ENCODE measurements at places on chromosomes 1 and 21.

DNA sequence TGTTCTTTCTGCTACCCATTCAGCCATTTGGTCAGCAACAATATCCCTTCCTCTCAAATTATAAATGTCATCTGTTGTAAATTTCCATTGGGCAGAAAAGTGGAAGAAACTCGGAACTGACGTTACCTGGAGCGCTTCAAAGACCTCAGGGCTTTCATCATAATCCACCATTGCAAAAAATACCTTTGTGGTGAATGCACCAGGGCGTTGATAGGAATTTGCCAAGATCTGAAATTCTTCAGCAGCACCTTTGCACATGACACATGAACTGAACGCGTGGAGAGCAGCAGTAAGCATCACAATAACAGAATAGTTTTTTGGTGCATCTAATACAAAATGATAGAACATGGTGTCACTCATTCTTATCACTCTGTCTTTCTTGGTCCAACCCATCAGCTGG is 3.1 kb upstream of the TEKT2 start:
- no peak for DNase-seq

- DNase-seq: no peak
Observed at GRCh38 chr1:50959303-50959912, 659 bp downstream of the FAF1 start.

GRCh38 chr1:14672005-14672404 is 73.5 kb downstream of the KAZN start:
- no peak for DNase-seq

- DNase-seq: no peak
Observed at GRCh38 chr1:96416701-96417444, 304.7 kb upstream of the PTBP2 start.

DNA sequence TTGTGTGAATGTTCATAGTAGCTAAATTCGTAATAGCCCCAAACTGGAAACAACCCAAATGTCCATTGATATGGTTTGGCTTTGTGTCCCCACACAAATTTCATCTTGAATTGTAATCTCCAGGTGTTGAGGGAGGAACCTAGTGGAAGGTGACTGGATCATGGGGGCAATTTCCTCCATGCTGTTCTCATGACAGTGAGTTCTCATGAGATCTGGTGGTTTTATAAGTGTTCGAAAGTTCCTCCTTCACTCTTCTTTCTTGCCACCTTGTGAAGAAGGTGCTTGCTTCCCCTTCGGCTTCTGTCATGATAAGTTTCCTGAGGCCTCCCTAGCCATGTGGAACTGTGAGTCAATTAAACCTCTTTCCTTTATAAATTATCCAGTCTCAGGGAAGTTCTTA is 11.3 kb downstream of the UBE2G2 start:
- DNase-seq: no peak

- DNase-seq: no peak
Observed at GRCh38 chr1:6081901-6082300, 36.2 kb downstream of the KCNAB2 start.

DNA sequence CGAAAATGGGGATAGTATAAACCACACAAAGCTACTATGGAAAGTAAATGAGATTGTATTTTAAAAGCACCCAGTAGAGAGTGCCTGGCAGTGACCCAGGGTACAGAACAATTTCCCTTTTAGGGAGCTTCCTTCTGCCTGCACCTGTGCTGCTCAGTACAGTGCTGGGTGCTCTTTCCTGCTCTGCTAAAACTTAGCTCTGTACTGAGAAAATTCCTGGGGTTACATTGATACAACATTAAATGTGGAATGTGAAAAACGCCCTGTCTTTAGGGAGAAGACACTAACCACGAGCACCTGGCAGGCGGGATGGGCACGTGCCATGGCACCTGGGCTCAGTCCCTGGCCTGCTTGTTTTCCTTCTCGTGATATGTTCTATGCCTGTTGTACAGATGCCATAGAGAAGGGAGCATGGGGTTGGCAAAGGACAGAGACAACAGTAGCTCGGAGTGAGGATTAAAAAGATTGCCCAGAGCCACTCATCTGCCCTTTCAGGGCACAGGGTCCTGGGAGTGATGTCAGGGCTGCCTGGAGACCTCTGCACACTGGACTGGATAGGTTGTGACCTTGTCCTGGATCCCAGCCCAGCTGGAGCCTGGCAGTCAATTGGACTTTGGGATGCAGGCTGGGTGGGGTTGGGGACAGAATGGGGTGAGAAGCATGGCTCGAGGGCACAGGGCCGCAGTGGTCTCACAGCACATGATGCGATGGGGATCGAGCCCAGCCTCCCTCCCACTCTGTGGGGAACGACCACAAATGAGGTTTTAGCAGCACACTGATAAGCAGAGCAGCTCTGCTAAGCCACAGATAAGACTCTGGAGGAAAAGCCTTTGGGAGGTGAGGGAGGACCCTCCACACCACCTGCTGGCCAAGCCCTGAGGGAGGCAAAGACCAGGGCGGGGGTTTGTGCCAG is 4.2 kb downstream of the SPATA46 start:
- DNase-seq: no peak

GRCh38 chr1:160432371-160432786 is 32.0 kb downstream of the VANGL2 start:
- DNase-seq: no peak

DNA sequence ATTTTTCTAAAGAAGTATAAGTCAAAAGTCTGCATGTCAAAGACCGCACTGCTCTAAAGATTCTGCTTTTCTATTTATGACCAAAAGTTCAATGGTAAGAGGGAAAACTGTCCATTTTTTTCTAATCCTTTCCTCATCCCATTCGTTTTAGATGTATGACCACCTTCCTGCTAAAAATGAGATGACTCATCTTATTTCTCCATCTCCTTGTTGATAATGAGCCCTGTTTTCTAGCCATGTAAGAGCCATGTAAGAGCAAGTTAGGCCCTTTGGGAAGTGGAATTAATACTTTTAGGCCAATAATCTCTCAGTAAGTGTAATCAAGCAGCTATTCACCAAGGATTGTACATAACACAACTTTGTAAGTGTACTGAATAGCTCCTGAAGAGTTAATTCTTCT is 475.6 kb upstream of the B3GALT2 start:
- DNase-seq: no peak

GRCh38 chr1:96424877-96425276 is 296.7 kb upstream of the PTBP2 start:
- DNase-seq: no peak

- peak; percentile 17 for DNase-seq
Observed at GRCh38 chr1:238252033-238252802, 361.5 kb upstream of the ZP4 start.

- no peak for DNase-seq
Observed at GRCh38 chr1:101588677-101589076, 351.9 kb downstream of the S1PR1 start.

GRCh38 chr1:57620605-57621004 is 196.7 kb upstream of the DAB1 start:
- no peak for DNase-seq

DNA sequence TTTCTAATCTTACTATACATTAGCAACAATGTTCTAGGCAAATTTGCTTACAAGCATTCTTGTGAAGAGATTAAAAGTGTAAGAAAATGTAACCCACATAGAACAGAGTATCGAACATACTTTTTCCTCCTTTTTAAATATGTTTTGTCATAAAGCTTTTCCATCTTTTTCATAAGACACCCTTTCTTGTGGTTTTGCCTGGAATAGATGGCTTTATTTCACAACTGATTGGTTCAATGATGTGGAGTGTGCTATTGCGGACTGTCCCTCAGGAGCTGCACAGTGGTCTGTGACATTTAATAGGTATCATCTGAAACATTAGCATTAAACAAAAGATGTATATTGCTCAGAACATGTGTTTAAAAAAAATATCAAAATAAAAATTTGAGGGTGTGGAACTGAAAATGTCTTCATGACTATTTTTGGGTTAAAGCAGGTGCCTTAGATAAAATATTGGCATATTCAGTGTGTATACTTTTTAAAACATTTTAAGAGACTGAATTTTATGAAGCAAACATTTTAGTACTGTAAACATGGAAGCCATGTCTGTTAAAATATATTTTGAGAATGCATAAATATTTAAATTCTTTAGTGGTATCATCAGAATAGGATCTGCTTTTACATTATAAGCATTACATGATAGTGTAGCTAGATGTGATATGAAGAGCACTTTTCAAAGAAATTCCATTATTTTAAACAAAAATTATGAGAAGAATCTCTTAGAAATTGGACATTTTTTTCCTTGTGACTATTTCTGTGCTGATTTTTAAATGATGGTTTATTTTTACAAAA is 48.3 kb upstream of the C1orf146 start:
- no peak for DNase-seq

DNA sequence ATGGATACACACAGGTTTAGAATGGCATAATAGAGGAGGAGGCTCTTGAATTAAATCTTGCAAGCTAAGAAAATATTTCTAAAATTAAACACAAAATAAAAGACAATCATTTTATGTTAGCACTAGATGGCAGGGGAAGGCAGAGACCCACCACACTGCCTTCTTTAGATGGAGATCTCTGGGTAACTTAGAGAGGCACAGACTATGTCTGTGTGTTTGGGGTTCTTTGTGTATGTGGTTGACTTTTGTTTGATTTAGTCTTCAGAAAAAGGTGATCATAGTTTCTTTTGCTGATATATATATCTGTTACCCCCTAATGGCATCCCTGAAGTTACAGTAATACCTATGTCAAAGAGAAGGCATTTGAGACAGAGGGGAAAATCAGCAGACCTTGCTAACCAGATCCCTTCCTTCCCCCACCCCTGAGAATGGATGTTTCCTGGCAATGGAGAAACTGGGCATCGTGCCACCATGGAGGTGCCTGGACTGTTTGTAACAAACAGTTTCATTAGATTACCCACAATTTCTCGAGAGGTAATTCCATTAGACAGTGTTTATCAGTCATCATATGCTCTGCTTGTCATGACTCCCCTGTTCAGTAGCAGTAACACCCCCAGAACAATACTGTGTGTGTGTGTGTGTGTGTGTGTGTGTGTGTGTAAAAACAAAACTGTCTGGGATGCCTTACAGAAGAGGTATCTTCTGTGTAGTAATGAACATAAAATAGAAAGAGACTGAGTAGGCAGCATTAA is 228.3 kb upstream of the DEPDC1 start:
- DNase-seq: no peak

- no peak for DNase-seq
Observed at GRCh38 chr1:167650269-167651160, 20.5 kb downstream of the RCSD1 start.

DNA sequence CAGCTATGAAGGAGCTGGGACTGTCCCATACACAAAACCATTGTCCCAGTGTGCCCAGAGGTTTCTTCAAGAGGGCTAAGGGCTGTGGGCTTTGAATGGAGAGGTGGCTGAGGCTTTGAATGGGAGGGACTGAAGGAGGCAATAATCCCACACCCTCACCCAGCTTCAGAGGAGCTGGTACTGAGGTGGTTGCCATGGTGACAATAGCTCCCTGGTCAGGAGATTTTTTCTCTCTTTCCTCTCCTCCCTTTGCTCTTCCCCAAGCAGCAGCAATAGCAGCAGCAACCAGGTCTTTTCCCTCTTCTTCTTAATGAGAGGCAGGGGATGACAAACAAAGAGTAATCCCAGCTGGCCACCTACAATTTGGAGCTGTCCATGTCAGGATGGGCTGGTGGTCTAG is 1.6 kb downstream of the HPCAL4 start:
- DNase-seq: no peak

DNA sequence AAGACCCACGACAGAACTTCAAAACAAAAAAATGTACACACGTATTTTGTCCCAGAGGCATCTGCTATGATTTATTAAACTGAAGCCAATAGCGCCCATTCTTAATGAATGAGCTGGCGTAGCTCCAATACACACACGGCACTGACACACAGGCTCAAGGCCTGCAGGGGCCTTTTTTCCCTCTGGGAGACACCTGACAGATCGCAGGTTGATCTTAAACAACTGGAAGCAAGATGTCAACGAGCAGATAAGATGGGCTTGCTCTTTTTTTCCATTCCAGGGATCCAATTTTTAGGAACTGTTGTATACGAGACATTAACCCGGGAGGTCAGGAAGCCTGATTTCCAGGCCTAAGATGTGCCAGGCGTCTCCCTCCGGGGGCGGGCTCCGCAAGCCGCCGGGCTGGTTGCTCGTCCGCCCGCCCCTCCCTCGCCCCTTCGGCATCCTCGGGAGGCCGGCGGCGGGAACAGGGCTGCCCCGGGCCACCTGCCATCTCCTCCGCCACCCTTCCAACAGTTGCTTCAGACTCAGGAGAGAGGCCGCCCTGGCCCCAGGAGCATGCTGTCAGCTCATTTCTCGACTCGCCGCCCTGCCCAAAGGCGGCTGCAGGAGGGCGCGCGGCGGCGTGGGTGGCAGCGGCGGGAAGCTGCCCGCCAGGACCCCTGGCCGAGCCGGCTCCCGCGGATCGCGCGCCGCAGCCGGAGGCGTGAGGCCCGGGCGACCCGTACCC is 735 bp downstream of the TTC13 start:
- no peak for DNase-seq

GRCh38 chr1:228006786-228007048 is at the start of gene WNT3A:
Gene WNT3A (plus strand): TSS chr1:228006998. CDS start chr1:228007129, 131 bp downstream.
- DNase-seq: no peak

DNA sequence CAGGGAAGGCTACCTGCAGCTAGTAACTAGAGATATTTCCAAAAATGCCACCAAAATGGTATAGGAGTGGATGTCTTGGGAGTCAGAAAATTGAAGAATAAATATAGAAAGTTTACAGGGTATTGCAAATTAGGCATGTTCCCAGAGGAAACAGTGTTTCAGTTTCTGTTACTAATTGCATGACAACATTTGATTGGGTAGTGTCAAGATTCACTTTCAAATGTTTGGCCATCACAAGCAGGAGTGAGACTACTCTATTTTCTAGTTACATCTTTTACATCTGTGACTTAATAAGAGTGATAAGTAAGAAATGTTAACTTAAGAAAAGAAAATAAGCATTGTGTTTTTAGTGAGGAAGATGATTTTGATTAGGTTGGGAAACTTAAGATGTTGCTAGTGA is 30.2 kb downstream of the AMY1C start:
- no peak for DNase-seq

Measured in amniotic stem cell (primary cell).